Thoracic aorta (tissue), 2 donors: ENCODE measurements at places on chromosomes 1 and 21.

GRCh38 chr1:40622936-40623629, 42.4 kb downstream of the RIMS3 start:
- no peak for DNase-seq

GRCh38 chr1:30713311-30713710, 10.1 kb downstream of the MATN1 start:
- no peak for DNase-seq

GRCh38 chr1:119139403-119139802, 1.1 kb downstream of the WARS2 start:
- no peak for DNase-seq

GRCh38 chr1:221672965-221673364, 68.9 kb downstream of the DUSP10 start:
- DNase-seq = no peak

DNA sequence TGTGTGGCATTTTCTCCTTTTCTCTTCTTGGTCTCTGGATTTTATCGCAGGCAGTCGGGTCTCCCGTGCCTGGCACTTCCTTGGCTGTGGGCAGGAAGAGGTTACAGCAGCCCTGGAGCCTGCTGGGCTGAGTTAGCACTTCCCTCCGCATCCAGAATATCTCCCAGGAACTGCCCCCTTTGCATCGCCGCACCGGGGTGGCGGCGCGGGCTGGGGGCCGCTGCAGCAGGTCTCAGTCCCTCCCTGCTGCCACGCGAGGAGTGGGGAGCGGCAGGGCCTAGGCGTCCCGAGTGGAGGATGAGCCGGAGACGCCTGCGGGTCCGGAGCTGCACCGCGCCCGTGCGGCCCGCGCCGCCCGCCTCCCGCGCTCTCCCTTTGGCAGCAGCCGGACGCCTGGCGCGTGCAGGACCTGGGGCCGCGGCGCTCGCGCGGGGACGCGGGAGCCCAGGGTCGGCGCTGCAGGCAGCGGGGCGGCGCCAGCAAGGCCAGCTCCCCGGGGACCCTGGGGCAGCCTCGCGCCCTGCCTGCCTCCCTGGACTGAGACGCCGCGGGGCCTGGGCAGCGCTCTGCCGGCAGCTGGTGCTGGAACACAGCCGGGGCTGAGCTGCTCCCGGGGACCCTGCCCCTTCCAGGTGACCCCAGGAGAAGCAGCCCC, 192.8 kb downstream of the PRDM2 start:
- no peak for DNase-seq

- DNase-seq = no peak
Observed at GRCh38 chr1:36346741-36347370, 23.4 kb upstream of the EVA1B start.

DNA sequence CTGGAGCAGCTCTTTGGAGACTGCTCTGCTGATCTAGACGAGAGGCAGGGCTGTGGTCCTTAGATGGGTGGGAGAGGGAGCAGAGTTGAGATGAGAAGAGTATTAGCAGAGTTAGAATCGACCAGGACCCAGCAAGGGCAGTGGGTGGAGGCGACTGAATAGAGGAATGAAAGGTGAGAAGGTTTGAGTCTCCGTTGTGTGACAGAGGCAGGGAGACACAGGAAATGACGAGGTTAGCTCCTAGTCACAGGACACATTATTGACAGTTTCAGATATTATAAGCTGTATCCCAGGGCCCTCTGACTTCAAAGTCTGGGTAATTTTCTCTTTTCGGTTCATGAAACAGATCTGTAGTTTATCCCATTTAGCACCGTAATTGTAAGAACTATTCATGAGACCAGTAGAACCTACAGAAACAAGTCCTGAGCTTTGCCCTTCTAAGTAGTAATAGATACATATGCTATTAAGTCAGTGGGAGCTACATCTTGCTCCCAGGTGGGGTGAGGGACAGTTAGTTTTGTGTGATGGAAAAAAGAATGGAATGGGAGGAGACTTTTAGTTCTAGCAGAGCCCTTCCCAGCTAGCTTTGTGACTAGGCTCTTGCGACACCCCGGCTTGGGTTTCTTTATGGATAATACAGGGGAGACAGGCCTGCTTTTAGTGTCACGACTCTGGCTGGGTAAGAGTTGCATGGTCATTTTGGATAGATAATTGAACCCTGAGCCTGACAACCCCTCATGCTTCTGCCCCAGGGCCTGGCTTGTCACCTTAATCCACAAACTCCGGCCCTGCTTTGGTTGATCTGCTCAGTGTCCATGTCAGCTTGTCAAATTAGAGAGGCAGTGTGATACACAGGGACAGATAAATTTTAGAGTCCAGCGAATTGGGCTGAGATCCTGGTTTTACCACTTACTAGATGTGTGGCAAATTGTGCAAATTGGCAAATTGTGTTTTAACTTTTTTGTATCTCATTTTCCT, 70.2 kb downstream of the UCK2 start:
- no peak for DNase-seq

DNA sequence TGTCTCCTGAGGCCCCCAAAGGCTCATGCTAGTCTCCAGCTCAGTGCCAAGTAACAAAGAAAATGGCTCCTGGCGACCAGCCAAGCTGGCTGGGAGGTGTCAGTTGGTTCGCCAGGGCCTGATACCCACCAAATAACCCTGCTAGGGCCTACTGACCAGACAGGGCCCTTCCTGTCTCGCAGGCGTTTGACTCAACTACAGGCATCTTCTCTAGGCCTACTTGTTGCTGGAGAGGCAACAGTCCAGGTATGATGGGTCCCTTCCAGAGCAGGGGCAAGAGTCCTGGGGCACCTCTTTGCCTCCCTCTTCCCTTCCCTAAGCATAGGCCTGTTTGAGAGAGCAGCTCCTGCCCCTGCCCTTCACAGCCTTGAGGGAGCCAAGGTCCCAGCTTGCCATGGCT, 147.9 kb upstream of the VANGL1 start:
- no peak for DNase-seq

GRCh38 chr1:248828845-248829244, 3.1 kb upstream of the SH3BP5L start:
- DNase-seq = no peak

GRCh38 chr1:59043796-59044195, 253.1 kb upstream of the FGGY start:
- no peak for DNase-seq

- DNase-seq = no peak
Observed at GRCh38 chr21:31730712-31731055, 1.2 kb downstream of the SCAF4 start.

DNA sequence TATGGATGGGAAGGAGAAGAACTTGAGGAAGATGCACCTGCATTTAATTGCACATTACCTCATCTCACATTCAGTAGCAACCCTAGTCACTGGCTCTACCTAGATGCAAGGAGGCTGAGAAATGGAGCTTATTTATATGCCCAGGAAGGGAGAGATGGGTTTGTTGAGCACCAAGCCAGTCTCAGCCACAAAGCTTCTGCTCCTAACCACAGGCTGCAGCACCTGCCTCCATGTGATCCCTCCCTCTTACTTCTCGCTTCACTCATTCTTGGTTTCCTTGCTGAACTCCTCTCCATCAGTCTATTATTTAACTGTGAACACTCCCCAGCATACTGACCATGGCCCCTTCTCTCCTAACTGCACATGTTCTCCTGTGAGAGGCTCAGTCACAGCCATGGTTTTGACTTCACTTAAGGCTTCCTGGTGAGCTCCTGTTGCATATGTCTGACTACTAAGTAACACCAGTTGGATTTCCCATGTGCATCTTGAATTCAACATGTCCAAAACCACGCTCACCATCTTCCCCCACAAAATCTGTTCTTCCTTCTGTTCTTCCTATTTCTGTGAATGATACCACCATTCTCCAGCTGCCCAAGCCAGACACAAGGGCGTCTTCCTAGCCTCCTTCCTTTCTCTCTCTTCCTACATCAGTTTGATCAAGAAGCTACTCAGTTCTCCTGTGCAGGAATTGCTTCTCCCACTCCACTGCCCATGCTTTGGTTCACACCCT, 139.8 kb downstream of the AK5 start:
- DNase-seq = no peak

DNA sequence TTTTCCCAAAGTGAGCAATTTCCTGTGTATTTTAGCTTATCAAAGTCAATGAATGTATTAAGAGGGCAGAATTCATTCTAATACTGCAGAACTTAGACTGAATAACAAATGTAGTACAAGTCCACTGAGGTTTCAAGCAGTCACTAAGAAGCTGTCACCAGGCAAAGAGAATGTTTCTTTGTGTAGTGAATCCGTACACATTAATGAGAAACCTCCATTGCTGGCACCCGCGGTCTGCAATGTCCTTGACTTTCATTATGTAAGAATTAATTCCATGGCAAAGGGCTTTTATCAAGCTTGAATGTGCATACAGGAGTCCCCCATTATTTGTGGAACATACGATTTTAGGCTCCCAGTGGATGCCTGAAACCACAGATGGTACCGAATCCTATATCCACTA, 719.5 kb upstream of the TMPRSS15 start:
- DNase-seq = no peak

DNA sequence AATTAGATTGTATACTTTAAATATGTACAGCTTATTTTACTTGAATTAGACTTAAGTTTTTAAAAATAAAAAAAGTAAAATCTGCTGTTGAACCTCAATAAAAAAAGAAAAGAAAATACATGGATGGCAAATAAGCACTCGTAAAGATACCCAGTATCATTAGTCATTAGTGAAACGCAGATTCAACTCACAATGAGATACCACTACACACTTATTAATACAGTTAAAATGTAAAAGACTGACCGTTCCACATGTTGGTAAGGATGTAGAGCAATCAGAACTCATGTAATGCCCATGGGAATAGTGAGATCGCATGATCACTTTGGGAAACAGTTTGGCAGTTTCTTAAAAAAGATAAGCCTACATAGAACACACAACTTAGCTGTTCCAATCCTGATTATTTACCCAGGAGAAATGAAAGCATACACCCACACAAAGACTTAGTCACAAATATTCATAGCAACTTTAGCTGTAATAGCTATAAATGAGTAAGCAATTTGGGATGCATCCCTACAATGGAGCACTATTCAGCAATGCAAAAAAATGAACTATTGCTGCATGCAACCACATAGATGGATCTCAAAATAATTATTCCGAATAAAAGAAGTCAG, 7.3 kb downstream of the SH2D1B start:
- no peak for DNase-seq

DNA sequence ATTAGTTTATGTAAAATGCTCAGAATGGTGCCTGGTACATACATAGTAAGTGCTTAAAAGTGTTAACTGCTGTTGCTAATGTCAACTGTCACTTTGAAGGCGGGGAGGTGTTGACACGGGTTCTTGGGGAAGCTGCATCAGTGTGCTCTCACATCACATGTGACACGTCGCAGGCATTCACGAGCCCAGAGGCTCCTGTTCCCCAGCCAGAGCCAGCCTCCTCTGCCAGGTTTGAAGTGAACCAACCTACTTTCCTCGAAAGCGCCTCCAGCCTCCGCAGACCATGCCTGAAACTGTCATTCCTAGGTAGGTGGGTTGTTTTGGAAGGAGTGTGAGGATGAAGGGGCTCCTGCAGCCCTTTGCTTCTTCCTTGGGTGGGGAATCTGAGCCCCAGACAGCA, 13.8 kb downstream of the GALNT2 start:
- no peak for DNase-seq

GRCh38 chr1:190399233-190399632, 78.4 kb downstream of the BRINP3 start:
- no peak for DNase-seq

DNA sequence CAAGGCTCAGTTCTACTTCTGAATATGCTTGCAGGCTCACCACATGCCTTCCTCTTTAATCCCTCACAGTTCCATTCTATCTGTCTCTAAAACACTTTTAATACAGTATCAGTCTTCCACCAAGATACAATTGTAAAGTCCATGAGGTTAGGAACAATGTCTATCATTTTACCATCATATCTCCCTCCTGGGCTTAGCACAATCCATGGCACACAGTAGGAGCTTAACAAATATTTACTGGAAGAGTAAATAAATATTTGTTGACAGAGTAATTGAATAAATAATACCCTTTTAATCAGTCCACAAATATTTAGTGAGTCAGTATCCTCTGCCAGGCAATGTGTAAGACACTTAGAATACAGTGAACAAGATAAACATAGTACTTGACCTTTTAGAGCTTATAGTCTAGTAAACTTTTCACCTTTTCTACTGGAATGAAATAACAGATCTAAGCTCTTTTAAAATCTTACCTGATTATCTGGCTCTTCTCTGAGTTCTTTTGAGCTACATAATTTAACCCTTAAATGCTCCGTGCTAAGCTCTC, 12.7 kb upstream of the GADD45A start:
- no peak for DNase-seq

DNA sequence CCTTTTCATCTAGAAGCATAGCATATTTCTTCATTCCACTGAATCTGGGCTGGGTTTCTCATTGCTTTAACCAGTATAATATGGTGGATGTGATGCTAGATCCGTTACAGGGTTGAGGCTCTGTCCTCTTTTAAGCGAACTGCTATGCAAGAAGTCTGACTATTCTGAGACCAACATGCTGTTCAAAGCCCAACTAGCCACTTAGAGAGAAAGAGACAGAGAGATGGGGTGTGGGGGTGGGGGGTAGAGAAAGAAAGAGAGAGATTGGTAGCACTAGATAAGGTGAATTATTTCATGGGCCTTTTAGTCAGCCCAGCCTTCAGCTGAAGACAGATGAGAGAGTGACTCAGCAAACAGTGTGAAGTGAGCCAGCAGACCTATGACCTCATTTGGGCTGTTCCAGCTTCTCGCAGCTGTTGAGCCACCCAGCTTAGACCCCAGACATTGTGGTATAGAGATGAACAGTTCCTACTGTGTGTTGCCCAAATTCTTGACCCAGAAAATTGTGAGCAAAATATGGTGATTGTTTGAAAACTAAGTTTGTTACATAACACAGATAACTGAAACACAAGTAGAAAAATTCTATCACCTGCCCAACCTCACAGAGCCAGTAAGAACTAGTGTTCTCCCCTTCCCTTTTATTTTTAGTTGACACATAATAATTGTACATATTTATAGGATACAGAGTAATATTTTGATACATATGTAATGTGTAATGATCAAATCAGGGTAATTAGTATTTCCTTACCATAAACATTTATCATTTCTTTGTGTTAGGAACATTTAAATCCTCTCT, 40.7 kb upstream of the PRKACB start:
- no peak for DNase-seq

GRCh38 chr21:44408226-44408625, 47.1 kb upstream of the LRRC3 start:
- no peak for DNase-seq

- no peak for DNase-seq
Observed at GRCh38 chr1:89734442-89734841, 86.4 kb upstream of the LRRC8D start.

GRCh38 chr1:220755309-220755708, 7.2 kb downstream of the MTARC2 start:
- no peak for DNase-seq
